ENCODE measurements at places on chromosomes 3 and 15. TPM values are rescaled to one million over a fixed set of nuclear protein-coding genes. Genes with fewer than 3 reads are reported as not detected.

KBTBD13 gene
- total RNA-seq = not detected

GRCh38 chr15:72155003-72155621 is 36.9 kb downstream of the SENP8 start:
- DNase-seq = peak; percentile 13

GRCh38 chr15:52234596-52235541 is 43.7 kb upstream of the GNB5 start:
- no peak for DNase-seq

PLA2G4D gene
- total RNA-seq = not detected

DNA sequence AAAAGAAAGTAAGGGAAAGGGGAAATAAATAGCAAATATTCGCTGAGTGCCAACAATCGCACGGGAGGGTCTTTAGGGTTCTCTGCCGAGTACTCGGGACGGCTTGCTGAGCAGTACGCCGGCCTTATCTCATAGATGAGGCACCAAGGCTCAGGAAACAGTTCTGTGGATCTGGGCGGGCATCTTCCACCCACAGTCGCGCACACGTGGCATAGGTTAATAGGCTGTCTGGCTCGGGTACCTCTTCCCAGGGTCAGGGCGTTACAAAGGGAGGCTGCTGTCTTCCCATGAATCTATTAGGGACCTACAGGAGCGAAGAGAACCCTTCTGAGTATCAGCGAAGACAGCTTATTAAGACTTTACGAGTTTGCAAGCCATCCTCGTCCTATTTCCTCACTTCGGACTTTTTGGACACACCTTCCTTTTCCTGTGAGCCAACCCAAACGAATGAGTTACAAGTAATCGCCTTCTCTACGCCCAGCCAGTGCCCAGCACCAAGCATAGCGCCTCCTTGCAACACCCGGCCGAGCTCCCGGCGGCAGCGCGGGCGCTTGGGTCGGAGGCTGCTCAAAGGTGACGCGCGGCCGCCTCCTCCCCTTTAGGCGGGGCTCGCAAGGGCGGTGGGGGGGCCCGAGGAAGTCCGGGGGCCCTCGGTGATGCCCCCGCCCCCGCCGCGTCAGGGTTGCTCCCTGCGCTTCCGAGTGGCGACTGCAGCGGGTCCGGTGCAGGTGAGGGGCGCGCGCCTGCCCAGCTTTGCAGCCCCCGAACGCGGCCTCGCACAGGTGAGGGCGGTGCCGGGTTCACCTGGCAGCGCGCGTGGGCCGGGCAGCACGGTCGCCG is at the start of gene MCTP2:
MCTP2 (plus strand) TSS at position 679 of the 840 bp plus-strand sequence. CDS start 66,705 bp downstream, outside the sequence.
- DNase-seq = no peak

OXSR1 gene
- total RNA-seq = 36.6 TPM

GRCh38 chr3:157190380-157190872 is 30.5 kb upstream of the CCNL1 start:
- no peak for DNase-seq

- no peak for DNase-seq
Measured at GRCh38 chr3:45552794-45553371, 41.7 kb upstream of the LIMD1 start.

DNA sequence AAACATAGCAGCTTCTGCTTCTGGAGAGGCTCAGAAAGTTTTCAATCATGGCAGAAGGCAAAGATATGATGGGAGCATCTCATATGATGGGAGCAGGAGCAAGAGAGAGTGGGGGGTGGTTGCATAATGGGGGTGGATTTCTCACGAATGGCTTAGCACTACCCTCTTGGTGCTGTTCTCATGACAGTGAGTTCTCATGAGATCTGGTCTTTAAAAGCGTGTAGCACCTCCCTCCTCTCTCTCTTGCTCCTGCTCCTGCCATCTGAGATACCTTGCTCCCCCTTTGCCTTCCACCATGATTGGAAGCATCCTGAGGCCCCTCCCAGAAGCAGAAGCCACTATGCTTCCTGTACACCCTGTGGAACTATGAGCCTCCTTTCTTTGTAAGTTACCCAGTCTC is 22.2 kb downstream of the HGD start:
- DNase-seq = no peak

EFCAB12 gene
- total RNA-seq = under 0.01 TPM

SEMA3G gene
- total RNA-seq = 6.4 TPM

CCDC66 gene
- 11.9 TPM for total RNA-seq

DNA sequence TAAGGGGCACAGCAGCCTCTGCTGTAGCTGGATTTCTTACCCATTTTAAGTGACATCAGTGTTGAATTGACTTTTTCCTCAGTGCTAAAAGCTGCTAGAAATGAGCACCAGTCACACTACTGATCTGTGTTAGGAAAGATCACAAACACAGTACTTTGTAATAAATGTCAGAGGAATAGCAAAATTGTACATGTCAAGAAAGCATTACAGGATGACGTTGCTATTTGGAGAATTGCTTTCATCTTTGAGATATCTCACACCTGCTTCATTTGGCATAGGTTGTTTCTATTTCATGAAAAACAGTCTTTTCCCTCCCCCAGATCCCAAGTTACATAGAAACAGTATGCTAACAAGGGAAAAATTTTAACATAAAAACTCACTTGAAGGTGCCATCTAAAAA is 77.8 kb downstream of the SLC25A26 start:
- DNase-seq = no peak

DNA sequence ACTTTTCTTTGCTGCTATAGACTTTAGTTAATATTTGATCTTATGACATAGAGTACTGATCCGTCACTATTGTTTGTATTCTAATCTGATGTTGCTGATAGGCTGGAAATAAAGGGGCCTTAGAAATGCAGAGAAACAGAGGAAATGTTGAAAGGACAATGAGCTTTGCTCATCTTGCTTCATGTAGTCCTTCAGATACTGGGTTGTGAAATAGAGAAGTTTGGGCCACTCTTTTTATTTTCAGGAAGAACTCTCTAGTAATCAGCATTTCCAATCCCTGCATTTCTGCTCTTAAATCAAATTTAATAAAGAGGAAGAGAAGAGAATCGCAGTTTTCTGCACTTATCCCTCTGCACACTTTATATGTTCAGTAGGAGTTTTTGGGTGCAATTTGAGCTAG is 192.8 kb upstream of the THBS1 start:
- DNase-seq = no peak

CPLX3 gene
- total RNA-seq = not detected

DNA sequence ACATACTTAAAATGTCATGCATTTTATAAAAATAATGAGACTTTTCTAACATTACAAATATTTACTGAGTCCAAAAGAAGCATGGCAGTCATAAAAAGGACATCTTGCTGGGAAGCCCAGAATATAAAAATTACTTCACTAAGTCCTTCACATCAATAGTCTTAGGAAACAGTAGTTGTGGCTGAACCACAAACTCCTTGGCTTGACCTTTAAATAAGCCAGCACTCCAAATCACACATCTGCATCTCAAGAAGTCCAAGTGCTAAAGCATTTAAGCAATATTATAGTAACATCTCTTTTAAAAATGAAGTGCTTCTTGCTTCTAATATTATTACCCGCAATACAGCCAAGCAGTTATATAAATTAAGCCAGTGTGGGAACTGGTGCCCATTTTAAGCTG is 8.8 kb downstream of the CCNL1 start:
- no peak for DNase-seq

DNA sequence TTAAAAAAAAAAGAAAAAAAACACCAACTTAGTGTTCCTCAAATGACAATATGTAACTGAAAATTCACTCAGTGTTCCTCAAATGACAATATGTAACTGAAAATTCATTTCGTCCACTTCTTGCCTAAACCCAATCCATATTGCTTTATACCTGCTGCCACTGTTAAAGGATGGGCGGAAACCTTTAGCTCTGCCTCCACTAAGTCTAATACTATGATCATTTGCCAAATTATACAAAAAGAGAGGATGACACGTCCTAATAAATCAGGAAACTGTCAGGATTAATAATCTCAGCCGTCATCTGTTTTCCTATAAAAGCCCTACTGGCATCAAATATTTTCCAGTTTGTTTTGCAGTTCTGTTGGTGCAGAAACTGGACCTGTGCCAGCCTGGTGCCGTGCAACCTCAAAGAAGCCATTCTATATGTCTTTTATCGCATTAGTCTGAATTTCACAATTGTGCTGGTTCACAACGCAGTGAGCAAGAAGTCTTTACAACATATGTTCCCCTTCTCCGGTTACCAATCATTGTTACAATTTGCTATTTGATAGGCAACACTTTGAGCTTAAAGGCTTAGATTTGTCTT is 160.4 kb upstream of the KCNH8 start:
- no peak for DNase-seq

DNA sequence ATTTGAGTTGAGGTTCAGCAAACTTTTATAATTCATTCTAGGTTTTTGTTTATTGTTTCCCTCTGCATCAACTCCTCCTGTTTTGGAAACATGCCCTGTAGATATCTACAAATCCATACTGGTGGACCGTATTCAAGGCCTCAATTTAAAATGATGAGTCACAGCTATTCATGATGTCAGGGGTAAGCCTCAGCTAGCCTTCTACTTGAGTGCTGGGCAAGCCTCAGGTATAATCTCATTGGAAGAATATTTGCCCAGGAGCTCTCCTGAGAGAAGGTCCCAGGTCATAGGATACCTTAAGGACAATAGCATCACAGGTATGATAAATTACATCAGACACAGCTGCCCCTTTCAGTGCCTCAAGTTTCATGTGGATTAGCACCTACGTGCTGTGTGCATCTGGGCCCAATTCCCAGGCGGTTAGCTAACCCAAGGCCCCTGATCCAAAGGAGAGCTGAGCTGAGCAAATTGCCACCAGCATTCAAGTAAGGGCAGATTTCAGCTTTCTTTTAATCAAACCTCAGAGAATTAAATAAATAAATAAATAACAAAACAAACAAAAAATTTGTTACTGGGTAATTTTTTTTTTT is 87.5 kb downstream of the KCNMB2 start:
- DNase-seq = no peak

GRCh38 chr3:130773366-130773765 is 26.7 kb upstream of the PIK3R4 start:
- DNase-seq = no peak

- DNase-seq = no peak
Measured at GRCh38 chr3:138443521-138444503, 9.4 kb downstream of the ESYT3 start.

DNA sequence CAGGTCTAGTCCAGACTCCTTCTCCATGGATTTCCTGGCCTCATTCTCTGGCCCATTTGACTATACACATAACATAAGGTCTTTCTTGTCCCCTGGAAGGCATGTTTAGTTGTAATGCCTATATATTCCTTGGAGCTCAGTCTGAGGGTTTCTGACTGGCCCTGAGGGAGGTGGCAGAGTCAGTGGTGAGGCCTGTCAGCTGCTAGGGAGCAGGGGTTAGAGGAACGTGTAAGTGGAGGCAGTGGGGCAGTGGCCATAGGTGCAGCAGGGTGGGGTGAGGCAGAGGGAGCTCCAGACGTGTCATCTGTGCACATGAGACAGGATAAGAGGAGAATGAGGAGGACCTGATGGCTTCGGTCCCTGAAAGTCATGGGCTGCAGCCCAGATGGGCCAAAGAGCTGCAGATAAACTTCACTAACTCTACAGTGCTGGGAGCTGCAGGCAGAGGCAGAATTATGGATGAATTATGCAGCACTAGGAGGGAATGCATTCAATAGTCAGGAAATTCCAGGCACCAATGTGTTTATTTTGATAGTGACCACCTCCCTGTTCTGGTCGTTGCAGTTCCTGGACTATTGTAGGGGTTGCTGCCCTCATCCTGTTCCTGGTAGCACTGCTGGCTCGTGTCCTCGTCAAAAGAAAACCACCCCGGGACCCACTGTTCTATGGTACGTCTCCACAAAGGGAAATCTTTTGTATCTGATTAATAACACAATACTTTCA is 4.9 kb downstream of the TM6SF1 start:
- DNase-seq = peak; percentile 88
